HCT116 (cell line): ENCODE measurements at places on chromosomes 2 and 18. TPM values are rescaled to one million over a fixed set of nuclear protein-coding genes. Genes with fewer than 3 reads are reported as not detected.

DNA sequence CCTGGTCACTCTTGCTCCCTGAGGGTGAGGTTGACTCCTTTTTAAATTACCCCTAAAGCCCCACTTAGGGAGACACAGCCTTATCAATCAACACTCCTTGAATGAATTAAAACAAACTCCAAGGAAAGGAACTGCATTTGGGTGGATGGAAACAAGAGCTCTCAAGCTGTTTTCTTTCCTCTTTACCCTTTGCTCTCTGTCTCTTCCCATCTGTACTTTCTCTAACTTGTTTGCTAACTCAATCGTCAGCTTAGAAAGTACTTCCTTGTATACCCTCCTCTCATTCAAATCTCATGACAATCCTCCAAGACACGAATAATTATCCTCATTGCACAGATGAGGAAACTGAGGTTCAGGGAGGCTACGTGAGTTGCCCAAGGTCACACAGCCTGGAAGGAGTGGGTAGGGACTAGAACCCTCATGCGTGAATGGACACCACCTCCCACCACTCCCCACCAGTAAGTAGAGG, 32.7 kb downstream of the ZFP36L2 start:
- no peak for DNase-seq

- no peak for DNase-seq
These were observed 1292.8 kb downstream of the DSC3 start for GRCh38 chr18:29749704-29750103.

- DNase-seq: no peak
These were observed 19.1 kb upstream of the MARCHF4 start for GRCh38 chr2:216391401-216391800.

ACVR1C gene
- 1.2 TPM for total RNA-seq

DNA sequence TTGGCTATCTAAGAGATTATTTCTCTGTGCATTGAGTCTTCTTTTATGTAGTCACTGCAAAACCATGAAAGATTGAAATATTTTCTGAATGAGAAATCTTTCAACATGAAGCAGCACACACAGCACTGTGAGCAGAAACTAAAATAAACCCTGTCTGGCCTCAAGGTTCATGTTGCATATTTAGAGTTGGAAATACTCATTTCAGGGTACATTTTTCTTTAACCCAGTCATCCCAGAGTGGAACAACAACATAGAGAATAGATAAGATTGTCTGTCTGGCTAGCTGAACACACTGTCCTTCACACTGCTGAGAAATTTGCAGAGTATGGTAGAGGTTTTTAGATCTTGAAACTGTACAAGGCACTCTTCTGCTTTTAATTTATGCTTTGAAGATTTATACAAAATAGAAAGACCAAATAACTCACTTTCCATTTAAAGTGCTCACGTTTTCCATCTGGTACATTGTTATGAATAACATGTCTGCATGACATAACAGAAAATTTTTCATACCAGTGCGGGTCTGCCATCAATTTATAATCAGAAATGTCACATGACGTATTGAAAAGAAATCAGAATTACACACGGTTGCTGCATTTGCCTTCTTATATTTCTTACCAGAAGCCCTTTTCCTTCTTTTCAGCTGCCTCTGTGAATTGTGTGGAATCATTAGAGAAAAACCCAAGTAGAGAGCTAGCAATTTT, 25.0 kb upstream of the FN1 start:
- no peak for DNase-seq

ANKRD30BL gene
- not detected for total RNA-seq

DNA sequence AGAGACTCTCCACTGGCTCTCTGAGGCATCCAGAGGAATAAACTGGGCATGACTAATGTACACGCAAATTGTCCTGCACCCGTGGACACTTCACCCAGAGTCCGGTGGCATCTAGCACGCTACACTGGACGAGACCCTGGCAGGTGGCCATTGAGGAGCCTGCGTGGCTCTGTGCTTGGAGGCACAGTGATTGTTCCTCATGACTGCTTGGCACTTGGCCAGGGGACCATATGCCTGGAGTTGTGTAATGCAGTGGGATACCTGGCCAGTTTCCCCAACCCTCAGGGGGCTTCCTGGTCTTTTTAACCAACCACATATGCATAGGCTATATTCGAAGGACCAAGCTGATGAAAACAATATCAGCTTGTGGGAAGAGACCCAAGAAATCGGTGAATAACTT, 66.6 kb downstream of the MTCL1 start:
- no peak for DNase-seq

VWA3B gene
- 0.47 TPM for total RNA-seq

- DNase-seq: no peak
These were observed 15.0 kb upstream of the METTL21A start for GRCh38 chr2:207640160-207640559.

DNA sequence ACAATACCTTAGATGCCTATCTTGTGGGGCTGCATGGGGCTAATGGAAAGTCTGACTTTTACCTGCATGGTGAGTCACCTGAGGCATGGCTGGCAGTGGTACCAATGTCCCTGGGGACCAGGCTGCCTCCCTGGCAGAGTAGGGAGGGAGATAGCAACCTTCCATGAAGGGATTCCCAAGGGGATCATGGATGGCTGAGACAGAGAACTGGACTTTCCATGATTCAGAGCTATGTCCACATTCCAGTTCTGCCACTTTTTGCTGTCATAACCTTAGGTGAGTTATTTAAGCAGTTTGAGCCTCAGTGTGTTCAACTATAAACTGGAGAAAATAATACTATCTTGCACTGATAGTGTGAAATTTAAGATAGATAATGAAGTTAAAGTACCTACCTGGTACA, 178.6 kb downstream of the SETBP1 start:
- no peak for DNase-seq

CNNM3 gene
- 31.1 TPM for total RNA-seq
